ENCODE measurements at places on chromosomes 7 and 10. TPM values are rescaled to one million over a fixed set of nuclear protein-coding genes. Genes with fewer than 3 reads are reported as not detected.

GRCh38 chr7:8068892-8069686 lies 100.5 kb downstream of the GLCCI1 start:
- DNase-seq = peak; percentile 53

DNA sequence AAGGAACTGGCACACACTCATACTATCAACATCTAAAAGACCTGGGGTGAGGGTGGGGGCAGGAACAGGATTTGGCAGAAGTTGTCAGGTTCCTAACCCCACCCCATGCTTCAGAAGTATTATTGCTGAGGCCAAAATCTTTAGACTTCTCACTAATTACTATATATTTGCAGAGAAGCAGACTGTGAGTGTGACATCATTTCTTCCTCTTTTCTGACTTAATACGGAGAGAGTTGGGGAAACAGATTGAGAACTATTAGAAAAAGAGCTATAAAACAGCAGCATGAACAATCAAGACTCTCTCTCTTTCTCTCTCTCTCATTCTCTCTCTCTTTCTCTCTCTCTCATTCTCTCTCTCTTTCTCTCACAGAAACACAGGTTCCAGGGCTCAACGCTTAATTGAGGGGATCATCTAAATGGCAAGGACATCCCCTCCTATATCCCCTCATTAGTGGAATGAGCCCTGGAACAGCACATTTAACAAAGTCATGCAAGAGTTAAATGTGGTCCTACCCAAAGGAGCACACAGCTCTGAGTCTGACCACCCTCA lies 94.8 kb downstream of the KCNMA1 start:
- DNase-seq = no peak

Gene SPAM1
- not detected for total RNA-seq

Gene PTN
- 21.6 TPM for total RNA-seq

Gene AKR1C2
- 29.7 TPM for total RNA-seq

DNA sequence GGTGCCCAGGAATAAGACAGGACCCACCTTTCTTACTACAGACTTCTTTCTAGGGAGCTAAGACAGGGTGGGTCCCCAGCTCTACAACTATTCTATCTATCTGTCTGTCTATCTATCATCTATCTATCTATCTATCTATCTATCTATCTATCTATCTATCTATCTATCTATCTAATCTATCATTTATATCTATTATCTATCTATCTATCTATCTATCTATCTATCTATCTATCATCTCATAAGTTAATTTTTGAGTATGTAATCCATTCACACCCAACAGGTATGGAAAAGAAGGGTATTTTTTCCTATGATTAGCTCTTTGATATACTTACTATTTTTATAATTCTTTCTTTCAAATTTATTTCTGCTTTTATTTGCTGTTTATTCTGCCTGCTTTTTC lies 55.9 kb downstream of the BAMBI start:
- DNase-seq = no peak

Gene FAM24A
- not detected for total RNA-seq

DNA sequence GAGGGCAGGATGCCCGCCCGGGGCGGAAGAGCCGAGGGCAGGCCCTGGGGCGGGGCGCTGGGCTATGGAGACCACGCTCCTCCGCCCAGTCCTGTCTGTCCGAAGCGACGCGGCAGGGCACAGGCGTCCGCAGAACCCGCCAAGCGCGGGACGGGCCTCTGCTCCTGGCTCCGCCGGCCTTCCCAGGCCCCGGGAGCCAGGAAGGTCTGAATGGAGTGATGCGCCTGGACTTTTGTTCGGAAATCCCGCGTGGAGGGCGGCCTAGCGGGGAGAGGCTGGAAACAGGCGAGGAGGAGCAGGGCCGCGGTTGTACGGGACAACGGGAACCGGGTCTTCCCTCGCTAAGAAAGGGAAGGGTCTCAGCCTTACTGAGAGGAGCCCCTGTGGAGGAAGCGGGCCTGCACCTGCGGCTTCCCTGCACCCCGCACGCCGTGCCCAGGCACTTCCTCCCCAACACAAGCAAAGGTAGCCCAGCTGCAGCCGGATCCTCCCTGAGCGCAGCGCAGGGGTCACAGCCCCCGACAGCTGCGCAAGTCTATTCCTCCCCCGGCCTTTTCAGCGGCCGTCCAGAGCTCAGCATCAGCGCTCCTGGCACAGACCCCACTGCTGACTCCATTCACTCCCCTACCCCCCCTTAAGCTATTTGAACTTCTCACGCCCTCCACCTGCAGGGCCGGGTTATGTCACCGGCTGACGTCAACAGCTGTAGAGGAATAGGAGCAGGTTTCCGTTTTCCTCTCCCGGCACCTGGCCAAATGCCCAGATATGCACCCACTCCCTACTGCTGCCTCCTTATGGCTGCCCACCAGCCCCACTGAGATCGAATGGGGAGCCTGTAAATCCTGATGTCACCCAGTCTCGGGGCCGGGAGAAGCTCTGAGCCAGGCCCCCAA lies 143.2 kb upstream of the RET start:
- DNase-seq = no peak

DNA sequence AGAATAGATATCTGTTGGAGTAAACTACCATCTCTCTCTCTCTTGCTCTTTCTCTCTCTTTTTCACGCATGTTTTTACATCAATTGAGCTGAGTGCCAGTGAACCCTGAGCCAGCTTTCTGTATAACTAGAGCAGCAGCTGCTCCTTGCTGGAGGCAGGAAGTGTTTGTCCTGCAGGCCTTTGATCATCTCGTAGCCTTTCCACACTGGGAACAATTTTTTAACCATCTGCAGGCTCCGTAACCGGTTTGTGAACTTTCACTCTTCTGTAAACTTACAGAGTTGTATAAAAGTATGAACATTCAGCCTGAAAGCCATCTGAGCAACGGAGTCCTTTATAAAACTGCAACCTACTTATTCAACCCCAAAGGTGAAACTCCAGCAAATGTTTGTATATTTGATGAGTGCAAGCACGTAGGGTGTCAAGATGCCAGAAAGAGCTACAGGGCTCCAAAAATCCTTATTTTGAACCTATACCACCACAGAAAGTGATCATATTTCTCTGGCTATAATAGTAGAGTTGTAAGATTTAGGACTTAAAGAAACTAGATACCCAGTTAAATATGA lies 162.8 kb upstream of the NFE2L3 start:
- DNase-seq = no peak

DNA sequence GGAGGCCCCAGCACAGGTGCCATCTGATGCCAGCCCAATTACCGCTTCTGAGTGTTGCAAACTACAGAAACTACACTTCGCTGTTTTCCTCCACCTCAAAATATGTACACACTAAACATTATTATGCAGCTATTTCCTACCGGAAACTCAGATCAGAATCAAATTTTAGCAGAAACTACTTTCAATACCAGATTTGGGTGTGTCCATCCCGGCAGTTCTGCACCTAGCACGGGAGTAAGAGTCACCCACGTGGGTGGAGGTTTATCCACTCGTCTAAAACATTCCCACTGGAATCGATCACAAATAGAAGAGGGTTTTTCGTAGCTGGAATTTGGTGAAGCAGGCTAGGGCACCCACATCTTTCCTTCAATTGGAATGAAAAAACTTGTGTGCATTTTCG lies 214.4 kb upstream of the PRKCQ start:
- no peak for DNase-seq

Gene ADAM22
- 1.2 TPM for total RNA-seq

- no peak for DNase-seq
These were observed 101.8 kb downstream of the CHN2 start for GRCh38 chr7:29296421-29296820.

Gene TMEM26
- 0.95 TPM for total RNA-seq

DNA sequence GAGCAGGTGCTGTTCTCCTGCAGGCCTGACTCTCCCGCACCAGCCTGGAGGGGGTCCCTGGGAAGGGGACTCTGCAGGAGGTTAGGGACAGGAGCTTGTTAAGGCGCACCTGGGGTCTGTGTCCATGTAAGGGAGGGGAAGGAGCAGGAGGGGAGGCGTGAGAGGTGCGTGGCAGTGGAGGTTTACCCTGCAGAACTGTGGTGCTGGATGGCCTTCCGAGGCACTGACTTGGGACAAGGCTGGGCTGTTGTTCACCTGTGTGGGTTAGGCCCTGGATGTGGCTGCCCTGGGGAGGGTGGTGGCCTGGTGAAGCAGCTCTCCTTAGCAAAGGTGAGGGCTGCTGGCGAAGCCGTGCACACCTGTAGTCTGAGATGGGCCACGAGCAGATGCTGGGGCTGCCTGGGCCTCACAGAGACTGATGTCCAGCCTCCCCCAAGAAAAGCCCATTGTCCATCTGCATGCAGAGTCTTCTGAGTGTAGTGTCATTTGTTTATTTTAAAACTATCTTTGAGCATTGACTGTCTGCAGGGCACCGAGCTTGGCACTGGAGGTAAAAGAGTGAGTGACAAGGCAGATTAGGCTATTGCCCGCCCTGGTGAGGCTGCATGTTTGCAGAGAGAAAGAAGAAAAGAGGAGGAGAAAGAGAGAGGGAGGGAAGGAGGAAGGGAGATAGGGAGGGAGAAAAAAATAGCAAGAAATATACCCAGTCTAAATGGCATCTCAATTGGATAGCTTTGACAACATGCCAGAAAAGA lies 225.3 kb downstream of the GLRX3 start:
- DNase-seq = peak; percentile 35

DNA sequence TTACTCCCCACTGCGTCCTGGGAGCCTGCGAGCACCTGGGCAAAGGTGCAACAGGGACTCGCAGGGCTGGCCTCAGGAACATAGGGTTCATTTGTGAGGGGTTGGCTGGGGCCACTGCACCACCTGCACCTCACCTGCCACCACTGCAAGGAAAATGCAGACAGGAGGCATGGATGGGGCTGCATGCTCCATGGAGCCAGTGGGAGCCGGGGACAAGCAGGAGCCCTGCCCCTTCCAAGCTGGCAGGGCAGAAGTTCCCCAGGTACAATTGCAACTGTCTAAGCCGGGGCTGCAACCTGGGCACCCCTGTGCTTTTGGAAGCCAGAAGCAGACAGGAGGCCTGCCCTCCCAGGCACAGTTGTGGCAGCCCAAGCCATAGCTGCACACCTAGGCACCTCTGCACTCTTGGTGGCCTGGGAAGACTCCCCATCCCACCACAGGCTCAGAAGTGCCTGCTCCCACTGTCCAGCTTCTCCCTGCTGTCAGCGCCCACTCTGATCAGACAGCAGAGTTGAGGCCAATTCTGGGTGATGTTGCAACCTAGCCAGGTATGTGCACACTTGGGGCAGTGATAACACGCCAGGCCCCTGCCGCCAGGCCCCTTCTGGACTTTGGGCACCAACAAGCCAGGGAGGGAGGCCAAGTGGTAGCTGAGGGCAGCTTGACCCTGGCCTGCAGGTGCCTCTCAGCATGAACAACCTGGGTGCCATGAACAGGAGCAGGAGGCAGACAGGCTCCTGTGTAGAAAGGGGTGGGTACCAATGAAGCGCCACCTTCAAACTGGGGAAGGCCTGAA lies 58.2 kb downstream of the TMEM106B start:
- DNase-seq = no peak

GRCh38 chr7:45188736-45189135 lies 31.1 kb downstream of the RAMP3 start:
- no peak for DNase-seq

Data from Right ventricle myocardium inferior (tissue), 1 donor.